ENCODE measurements at places on chromosomes 16 and 17.

DNA sequence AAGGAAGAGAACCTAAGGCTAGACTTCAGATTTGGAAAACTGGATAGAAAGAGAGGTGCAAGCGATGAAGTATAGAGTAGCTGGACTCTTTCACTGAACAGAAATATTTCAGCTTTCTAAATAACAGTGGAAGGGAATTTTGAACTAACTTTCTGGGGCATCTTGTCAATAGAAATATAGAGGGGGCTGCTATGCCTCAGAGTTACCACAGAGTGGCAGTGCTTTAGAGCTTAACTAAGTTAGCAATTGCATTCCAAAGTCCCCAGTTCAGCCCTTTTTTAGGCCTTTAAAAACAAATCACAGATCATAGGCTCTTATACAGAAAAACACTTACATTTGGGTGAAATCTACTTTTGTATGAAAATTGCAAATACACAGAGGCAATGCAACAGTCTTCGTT is 154.2 kb upstream of the CDH8 start:
- DNase-seq: no peak

- DNase-seq: peak; percentile 67
Measured at GRCh38 chr17:29677221-29677791, 54.6 kb upstream of the CORO6 start.

DNA sequence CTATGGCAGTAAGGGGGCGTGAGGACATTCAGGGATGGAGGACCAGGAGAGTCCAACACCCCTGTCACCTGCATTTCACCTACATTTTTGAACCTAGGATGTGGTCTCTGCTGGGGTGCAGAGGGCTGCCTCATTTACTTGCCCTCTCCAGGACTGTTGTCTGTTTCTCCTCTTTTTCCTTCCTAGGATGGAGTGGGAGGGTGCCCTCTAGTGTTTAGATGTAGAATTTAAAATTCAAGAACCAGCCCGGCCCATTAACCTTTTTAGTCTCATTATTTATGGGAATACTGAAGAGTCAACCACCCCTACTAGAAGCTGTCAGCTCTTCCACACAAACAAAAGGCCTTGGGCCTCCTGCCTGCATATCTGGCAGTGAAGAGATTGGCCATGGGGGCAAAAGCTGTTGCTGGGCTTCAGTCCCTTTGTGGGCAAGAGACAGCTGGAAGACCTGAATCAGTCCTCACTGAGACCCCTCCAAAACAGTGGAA is 2.5 kb upstream of the STARD3 start:
- no peak for DNase-seq

- DNase-seq: no peak
Measured at GRCh38 chr17:325270-326009, 27.2 kb downstream of the RPH3AL start.

GRCh38 chr16:48628359-48628985 is 18.5 kb upstream of the N4BP1 start:
- DNase-seq: peak; percentile 69

- no peak for DNase-seq
Measured at GRCh38 chr16:87319011-87319410, 1.8 kb upstream of the C16orf95 start.

DNA sequence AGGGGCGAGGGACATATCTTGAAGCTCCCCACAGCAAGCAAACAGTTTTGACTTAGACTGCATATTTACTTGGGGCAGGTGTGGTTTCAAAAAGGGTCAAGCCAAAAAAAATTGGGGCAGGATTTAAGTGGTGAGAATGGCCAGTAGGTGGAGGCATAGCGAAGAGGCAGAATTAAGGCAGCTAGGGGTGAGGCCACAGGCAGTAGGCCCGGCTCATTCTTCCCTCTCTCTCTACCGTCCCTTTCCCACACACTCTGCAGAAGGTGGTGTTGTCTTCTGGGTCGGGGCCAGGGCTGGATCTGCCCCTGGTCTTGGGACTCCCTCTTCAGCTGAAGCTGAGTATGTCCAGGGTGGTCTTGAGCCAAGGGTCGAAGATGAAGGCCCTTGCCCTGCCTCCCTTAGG is 2.6 kb downstream of the SHBG start:
- no peak for DNase-seq

DNA sequence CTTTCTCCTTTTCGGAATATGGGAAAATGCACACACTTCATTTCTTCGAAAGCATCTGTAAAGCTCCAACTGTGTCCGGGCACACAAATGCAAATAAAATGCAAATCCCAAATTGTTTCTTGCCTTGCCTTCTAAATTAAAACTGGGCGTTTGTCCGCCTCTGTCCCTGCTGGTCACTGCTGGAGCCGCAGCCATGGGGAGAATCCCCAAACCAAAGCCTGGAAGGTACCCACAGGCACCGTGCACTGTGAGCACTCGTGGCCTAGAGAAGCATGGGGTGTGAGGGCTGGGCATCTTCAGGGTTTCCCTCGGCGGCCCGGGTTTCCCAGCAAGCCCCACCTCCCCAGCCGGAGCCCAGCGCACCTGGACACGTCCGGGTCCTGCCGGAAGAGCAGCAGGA is 2.9 kb downstream of the SLC47A2 start:
- DNase-seq: peak; percentile 82

DNA sequence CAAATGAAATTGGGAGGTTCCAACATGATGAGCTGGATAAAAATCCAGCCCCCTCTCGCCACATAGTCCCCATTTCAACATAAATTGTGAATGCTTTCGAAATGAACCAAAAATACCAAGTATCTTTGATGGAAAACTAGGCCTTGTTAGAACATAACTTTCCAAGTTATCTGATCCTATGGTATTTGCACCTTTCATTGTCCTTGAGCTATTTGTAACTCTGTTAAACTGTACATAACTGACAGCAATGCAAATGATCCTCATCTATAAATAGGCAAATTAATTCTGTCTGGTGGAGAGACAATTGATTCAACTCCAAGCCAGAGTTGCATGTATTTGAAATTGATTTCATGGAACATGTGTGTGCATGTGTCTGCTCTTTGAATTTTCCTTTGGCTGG is 18.2 kb downstream of the CMTM4 start:
- DNase-seq: no peak

DNA sequence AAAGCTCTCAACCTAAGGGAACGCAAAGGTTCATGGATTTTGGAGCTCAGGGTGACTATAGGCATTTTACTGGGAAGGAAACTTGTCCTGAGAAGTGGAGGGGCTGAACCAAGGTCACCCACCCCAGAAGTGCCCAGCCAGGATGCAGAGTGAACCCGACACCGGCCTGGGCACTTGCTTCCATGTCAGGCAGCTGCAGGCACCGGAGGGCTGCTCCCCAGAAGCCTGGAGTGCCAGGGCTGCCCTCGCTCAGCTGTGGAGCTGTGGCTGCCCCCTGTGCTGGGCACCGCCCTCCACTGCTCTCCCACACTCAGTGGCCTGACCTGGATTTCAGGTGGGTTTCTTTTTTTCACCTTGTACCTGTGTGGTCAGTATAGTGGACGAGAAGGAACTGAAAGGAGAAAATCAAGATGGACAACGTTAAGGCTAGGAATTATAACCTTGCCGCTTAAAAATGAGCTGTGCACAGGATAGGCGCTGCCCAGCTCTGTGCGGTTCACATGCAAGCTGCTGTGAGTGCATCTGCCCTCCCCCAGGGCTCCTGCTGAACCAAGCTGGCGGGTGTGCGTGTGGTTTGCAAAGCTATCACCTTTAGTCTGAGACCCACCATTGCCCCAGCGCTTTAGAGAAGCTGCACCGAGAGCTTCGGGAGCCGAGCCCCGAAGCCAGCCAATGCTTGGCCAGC is 2.2 kb downstream of the MAPK8IP3 start:
- no peak for DNase-seq

- DNase-seq: peak; percentile 81
Measured at GRCh38 chr17:82936768-82937171, 96.9 kb upstream of the ZNF750 start.

DNA sequence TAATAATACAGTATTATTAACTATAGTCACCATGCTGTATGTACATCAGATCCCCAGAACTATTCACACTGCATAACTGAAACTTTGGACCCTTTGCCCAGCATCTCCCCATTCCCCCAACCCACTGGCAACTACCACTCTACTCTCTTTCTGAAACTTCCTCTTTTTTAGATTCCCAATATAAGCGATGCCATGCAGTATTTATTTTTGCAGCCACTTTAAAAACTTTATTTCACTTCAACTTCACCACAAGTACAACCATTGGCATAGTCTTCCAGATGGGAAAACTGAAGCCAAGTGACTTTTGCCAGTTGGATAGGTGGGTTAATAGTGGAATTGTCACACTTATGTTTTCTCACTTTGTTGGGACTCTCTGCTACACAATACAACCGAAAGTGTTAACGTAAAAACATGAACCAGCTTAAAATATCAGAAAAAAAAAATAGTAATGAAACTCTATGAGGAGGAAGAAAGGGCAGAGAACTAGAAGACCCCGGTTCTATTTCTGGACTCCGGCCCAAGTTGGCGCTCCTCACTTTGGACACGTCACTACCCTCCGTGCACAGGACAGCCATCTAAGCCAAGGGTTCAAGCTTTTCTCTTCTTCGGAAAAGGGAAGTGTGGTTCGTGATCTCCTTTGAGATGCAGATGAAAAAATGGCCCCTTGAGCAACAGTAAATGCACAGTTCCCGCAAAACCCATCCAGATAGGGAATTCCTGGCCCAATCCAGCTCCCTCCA is 743 bp downstream of the SHCBP1 start:
- DNase-seq: no peak

- no peak for DNase-seq
Measured at GRCh38 chr17:59761385-59762048, 54.1 kb downstream of the VMP1 start.

DNA sequence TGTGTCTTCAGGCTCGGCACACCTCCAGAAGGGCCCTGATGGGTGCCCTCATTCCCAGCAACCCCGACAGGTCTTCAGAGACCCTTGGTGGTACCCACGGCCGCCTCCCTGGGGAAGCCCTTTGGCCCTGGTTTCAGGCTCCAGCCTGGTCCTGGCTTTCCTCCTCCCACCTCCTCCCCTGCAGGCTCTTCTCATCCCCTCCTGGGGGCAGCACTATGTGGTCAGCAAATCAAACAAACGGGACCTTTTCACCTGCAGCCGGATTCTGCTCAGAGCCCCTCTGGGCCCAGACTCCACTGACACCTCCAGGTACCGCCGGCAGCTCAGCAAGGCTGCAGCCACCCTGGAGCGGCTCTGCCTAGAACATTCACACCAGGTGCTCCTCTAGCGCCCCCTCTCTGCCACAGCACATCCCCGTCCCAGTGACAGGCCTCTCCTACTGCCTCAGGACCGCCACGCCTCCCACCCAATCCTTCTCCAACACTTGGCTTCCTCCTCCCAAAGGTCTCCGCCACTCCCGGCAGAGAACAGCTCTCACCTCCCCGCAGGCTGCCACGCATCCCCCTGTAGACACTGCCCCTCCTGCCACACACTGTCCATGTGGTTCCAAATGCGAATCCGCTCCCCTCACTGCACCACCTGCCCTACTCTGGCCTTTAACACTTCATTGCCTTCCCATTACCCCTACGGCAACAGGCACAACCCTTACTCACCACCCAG is 12.0 kb downstream of the CORO7 start:
- peak; percentile 86 for DNase-seq

- no peak for DNase-seq
Measured at GRCh38 chr16:82031116-82032084, 3.7 kb upstream of the HSD17B2 start.

DNA sequence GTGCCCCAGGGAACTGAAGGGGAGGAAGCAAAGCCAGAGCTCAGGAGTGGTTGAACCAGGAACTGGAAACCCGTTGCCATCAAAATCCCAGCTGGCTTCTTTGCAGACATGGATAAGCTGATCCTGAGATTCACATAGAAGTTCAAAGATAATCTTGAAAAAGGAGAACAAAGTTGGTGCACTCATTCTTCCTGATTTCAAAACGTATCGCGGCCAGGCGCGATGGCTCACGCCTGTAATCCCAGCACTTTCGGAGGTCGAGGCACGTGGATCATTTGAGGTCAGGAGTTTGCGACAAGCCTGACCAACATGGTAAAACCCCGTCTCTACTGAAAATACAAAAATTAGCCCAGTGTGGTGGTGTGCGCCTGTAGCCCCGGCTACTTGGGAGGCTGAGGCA is 7.1 kb downstream of the RAP1GAP2 start:
- DNase-seq: no peak

DNA sequence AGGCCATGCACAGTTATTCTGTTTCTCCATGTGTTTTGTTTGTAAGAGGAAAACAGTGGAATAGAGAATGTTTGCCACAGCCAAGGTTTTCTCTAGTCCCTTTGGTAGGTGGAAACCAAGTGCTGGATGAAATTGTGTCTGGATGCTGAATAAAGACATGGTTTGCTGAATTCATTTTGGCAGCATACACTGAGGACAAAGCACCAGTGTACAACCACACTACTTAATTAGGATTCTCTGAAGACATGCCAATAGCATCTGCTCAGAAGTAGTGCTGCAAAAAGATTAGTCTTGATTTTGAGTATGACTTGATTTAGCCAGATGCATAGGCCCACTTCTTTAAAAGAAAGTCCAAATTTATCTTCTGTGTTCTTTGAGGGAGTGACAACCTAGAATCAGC is 230.5 kb upstream of the CACNG5 start:
- no peak for DNase-seq

DNA sequence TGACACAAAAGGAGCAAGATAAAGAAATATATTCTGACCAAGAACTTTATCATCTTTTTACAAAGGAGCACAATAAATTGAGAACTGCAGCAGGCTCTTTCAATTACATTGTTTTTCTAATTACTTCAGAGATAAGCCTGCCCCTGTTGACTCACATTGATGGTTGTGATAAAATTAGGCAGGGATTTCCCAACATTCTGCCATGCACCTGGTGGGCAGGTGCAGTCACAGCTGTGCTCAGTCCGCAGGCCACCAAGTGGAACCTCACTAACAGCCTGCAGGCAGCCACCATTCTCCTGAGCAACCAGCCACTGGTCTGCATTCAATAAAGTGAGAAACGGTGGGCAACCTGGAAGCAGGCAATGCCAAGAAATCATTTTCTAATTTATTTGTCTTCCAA is 5.1 kb downstream of the FANCA start:
- DNase-seq: no peak

GRCh38 chr17:31095236-31096105 is 694 bp downstream of the NF1 start:
- peak; percentile 23 for DNase-seq

DNA sequence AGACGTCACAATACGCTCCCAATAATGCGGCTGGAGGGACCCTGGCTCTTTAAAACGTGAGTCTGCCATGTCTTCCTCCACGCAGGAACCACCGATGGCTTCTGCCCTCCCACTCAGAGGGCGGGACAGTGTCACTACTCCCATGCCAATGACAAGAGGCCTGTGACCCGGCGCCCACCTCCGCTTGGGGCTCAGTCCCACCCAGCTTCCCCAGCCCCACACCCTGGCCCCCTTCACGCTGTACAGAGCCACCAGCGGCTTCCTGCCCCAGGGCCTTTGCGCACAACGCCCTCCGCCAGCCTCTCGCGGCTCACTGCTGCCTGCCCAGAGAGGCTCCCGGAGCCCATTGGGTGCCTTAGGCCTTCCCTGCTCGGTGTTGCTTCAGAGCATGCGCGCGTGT is 29.5 kb upstream of the ZNF469 start:
- DNase-seq: no peak
